AG10803 (cell line): ENCODE measurements at places on chromosomes 11 and 22.

GRCh38 chr11:82458761-82459160, 274.9 kb downstream of the FAM181B start:
- no peak for DNase-seq

DNA sequence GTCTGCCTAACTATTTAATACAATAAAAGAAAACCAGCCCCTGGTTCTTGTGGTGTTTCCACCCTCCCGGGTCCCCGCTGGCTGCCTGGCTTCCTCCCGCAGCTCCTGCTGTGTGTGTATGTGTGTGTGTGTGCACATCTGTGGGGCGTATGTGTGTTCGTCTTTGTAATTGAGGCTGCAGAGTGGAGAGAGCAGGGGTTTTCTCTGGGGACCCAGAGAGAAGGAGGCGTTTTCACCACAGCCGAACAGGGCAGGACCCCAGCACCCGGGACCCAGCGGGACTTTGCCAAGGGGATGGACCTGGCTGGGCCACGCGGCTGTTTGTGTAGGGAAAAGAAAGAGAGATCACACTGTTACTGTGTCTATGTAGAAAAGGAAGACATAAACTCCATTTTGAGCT, 42.7 kb downstream of the IGLL1 start:
- no peak for DNase-seq

DNA sequence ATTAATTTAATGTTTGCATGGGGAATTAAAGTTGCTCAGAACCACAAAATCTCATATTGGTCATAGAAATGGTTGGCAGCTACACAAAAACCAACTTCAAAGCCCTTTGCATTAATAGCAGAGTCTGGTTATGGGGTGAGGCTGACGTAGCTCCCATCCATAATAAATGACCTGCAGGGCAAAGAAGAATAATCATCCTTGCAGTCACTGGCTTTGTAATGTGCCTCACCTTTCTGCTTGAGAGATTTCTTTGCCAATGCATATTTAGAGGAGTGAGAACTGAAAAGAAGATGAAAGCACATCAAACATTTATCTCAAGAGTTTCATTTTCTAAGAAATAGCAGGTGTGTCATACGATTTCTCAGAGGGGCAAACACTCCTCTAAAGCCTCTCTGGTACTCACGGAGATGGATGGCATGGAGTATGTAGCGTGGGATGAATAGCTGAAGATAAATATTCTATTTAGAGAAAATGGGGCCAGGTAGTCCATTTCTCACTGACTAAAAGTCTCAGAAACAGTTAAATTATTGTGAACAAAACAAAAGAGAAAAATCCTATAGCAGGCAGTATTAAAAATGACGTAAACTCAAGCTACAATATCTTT, 1491.9 kb downstream of the FAM181B start:
- no peak for DNase-seq

DNA sequence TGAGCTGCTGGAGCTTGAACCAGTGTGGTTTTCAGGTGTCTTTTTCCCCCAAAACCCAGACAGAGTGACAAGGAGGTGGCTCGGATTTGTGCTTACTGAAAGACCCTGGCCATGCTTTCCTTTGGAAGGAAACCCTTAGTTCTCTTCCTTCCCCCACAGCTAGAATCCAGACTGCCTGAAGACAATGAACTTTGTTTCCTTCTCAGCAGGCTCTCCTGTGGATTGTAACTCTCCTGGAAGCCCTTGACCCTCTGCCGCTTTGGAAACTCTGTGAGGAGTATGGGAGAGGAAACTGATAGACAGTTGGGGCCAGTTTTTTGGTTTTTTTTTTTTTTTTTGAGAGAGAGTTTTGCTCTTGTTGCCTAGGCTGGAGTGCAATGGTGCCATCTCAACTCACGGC, 62.1 kb upstream of the SESN3 start:
- DNase-seq: no peak

DNA sequence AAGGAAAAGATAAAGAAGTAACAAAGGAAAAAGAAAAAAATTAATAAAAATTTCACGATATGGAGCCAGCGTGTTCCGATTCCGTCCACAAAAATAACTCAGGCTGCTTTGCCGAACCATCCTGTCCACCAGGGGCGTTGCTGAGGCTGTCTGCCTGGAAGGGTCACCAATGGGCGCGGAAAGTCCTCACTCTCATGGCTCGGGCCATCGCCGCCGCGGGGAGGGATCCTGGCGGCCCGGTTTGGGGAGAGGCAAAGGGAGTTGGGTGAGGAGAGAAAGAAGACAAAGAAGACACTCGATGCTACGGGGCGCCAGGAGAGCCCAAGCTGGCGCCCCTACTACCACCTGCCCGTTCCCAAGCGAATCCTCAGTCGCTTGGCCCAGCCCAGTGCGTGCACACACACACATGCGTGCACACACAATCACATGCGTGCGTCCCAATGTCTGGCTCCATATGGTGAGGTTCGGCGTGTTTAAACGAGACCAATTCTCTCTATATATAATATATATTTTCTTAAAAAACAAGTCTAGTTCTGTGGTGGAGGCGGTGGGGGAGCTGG, 5.6 kb upstream of the PYGM start:
- no peak for DNase-seq

DNA sequence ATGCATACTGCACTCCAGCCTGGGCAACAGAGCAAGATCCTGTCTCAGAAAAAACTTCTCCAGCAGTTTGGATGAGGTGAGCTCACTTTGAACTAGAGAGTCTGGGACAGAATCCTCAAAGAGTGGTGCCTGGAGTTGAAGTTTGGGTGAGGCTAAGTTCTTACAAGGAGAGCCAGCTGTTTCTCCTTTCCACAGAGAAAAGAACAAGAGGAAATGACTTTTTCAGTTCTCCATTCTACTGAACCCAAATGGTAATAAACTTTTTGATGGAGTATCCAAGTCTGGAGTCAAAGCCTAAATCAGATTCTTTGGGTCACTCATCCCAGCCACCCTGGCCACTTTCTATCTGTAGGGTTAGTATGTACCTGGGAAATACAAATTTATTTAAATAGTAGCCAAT, 102.7 kb downstream of the TRAF6 start:
- no peak for DNase-seq

DNA sequence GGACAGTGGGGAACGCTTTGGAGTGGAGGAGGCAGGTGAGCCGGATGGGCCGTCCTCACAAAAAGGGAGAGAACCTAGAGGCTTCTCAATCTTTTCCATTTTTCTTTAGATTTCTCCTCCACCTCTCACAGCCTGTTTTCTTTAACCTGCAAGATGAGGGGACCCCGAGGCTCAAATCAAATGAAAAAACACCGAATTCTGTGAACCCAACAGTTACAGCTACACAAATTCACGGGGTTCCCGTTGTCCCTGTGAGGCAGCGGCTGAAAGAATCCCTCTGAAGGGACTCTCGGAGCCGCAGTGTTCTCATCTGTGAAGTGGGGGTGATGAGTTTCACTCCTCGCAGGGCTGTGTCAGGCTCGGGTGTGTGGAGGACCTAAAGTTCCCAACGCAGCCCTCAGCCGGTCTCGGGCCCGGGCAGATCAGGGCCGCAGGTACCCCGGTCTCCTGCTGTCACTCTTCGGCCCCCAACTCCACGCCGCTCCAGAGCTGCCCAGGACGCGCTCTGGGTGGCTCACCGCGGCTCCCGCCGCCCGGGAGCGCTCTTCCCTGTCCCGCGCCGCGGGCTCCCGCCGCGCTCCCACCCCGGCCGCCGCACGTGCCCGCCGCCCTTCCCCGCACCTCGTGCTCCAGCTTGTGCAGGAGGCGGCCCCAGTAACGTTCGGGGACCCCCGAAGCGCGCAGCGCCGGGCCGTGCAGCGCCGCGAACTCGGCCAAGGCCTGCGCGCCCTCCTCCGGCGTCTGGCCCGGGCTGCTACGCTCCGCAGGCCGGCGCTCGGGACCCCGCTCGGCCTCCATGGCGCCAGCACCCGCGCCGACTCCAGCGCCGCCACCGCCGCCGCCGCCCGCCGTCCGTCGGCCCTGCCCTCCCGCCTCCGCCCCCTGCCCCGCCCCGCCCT, at the start of gene TTLL12:
TTLL12 (minus strand) TSS at position 863 of the 899 bp plus-strand sequence; CDS start at position 798, 65 bp downstream.
- peak; percentile 60 for DNase-seq

- DNase-seq: no peak
Observed at GRCh38 chr11:2293984-2294925, 7.5 kb downstream of the C11orf21 start.

GRCh38 chr11:57202281-57202680, 20.5 kb downstream of the LRRC55 start:
- DNase-seq: no peak

GRCh38 chr11:18844753-18845367, 53.3 kb upstream of the PTPN5 start:
- peak; percentile 42 for DNase-seq

DNA sequence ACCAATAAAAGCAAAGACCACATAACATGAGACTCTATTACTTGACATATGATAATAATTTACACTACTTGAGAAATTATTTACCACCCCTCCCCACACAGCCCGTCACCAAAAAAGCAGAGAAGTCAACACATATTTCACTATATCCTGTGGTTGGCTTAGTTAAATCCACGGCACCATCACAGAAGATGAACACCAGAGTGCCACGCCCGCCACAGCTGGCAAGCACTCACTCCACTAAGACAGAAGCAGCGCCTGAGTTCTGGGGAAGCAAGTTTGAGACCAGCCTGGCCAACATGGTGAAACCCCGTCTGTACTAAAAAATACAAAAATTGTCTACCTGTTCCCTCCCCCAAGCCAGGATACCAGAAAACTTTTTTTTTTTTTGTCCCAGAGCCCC, 53.1 kb downstream of the PACSIN2 start:
- peak; percentile 27 for DNase-seq

- peak; percentile 97 for DNase-seq
Observed at GRCh38 chr22:32531931-32532819, 57.6 kb downstream of the FBXO7 start.

GRCh38 chr22:41383085-41383484, 1.3 kb downstream of the TEF start:
- no peak for DNase-seq

- DNase-seq: no peak
Observed at GRCh38 chr22:49487950-49488349, 339.7 kb downstream of the BRD1 start.

DNA sequence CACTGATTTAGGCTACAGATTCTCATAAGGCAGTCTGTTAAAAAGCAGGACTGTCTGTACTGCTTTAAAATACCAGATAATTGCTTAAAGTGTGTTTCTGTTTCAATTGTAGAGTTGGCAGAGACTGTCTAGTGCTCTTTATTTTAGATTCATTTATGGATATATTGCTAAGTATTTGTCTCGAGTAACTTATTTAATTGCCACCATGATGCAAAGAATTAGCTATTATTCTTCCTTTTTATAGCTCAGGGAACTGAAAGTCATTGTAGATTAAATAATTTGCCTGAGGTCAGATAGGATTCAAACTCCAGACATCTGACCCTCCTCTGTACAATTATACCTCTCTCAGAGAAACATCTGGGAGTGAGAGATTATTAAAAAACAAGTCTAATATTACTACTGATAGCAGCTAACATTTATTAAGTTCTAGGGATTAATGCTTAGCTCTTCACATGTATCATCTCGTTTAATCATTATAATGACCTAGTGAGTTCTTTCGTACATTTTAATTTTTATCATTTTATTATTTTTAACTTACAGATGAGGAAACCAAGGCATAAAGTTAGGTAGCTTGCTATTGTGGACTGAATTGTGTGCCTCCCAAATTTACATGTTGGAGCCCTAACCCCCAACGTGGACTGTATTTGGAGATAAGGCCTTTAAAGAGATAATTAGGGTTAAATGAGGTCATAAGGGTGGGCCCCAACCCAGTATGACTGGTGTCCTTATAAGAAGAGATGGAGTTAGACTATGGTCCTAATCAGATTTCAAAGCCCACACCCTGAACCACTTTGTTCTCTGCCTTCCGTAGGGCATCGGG, 19.7 kb upstream of the RAG2 start:
- DNase-seq: no peak

DNA sequence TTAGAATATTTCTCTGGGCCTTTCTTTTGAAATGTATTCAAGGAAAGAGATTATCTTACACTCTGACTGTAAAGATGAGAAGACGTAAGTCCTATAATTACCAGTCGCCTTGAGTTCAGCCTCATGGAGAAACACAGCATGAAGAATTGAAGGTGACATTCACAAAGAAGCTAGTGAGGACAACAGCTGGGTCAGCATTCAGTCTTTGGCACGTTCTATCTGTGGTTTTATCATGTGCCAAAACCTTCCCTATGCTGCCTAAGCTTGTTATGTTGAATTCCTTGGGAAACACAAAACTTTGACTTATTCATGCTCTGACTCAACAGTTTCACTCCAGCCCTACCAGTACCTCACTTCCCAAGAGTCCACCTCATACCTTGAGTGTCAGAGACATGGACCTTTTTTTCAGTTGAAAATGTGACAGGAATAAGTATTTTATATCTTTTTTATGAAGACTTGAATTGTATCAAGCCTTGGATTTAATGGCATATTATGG, 198.8 kb upstream of the KIRREL3 start:
- DNase-seq: no peak

- DNase-seq: no peak
Observed at GRCh38 chr11:71222318-71223080, 29.9 kb downstream of the SHANK2 start.

- no peak for DNase-seq
Observed at GRCh38 chr11:11960687-11961086, 47.7 kb downstream of the DKK3 start.

DNA sequence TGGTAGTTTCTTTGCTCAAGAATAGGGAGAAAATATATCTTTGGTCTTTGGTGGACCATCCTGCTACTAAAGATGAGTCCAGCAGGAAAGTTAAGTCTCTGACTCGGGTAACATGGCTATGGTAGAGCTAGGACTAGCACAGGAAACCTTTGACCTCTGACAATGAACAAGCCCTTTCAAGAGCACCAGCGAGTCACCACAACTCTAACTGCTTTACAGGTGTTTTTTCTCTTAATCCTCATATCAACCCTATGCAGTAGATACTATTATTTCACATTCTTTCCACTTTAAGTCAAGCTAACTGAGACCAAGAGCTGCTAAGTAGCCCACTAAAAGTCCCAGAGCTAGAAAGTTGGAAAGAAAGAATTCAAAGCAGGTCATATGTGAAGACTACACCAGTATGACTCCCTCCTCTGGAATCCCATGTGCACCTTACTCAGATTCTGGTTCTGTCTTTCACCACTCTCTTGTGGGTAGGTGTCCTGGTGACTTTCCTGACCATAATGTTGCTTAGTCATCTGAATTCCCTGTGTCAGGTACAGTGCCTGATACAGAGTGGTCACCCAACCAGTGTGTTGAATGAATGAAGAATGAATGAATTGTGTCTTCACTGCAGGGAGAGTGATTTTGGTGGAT, 53.8 kb upstream of the ME3 start:
- DNase-seq: no peak

GRCh38 chr22:28942333-28942732, 59.0 kb downstream of the ZNRF3 start:
- DNase-seq: no peak

DNA sequence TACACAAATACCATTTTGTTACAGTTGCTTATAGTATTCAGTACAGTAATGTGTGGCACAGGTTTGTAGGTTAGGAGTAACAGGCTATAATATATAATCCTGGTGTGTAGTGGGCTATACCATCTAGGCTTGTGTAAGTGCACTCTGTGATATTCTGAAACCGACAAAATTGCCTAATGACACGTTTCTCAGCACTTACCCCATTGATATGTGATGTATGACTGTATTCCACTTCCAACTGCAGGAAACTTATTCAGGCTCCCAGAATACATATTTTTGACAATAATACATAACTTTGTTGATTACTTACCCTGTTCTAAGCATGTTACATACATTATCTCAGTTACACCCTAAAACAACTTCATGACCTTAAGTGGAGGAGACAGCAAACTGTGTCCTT, 5.1 kb upstream of the PICALM start:
- no peak for DNase-seq

- DNase-seq: no peak
Observed at GRCh38 chr22:29391546-29391945, 3.2 kb upstream of the AP1B1 start.
